Upper lobe of left lung (tissue), 6 donors: ENCODE measurements at places on chromosomes 1 and 21. TPM values are rescaled to one million over a fixed set of nuclear protein-coding genes. Genes with fewer than 3 reads are reported as not detected.

Gene MAP10
- 1.9 TPM for total RNA-seq

Gene FAM163A
- not detected for total RNA-seq

Gene TCP10L
- not detected for total RNA-seq

Gene OR2L13
- not detected for total RNA-seq

Gene APCS
- total RNA-seq, result not detected

Gene PTCH2
- 0.30 TPM for total RNA-seq

Gene LGR6
- 0.46 TPM for total RNA-seq

Gene FMO3
- total RNA-seq, result 9.1 TPM

Gene AKNAD1
- not detected for total RNA-seq

Gene TMEM269
- 2.1 TPM for total RNA-seq

GRCh38 chr1:93846206-93846991 lies 32.6 kb downstream of the DNTTIP2 start:
- DNase-seq, result peak; percentile 92

GRCh38 chr1:24379733-24380315 lies 33.8 kb downstream of the STPG1 start:
- DNase-seq, result no peak

GRCh38 chr1:181317261-181317930 lies 165.9 kb upstream of the CACNA1E start:
- no peak for DNase-seq

DNA sequence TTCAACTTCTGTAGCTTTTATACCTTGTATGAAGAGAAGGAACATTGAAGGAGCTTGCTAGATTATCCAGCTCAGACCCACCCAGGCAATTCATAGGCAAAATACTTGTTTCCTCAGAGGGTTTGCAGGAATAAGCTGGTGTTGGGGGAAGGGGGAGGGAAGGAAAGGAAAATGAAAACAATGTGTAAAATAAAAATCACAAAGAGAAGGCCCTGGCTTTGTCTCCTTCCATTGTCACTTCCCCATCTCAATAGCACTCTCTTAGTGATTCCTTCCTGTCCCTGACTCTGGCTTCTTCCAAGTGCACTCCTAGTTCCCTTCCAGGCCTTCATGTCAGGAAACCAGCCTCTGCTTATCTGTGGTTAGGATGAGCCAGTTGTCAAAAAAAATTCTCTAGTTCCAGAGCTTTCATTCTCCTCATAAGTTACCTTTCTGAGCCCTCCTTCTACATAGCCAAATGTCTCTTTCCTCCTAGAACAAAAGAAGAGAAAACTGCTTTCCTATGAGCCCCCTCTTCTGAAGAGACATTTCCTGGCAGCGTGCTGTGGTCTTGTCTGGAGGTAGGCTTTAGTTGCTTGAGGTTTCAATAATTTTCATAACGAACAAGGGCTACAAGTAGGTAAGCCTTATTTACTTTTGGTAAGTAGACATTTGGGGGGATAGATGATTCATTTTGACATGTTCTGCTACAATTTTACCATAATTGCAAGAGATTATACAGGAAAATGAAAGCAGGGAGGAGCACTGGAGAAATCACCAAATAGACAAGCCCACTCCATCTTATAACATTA lies 45.7 kb downstream of the FASLG start:
- DNase-seq, result no peak

GRCh38 chr1:72678683-72679082 lies 396.3 kb upstream of the NEGR1 start:
- no peak for DNase-seq

GRCh38 chr1:53683986-53684740 lies 54.8 kb downstream of the GLIS1 start:
- DNase-seq, result no peak

GRCh38 chr1:206517784-206518183 lies 10.5 kb downstream of the RASSF5 start:
- DNase-seq, result no peak

DNA sequence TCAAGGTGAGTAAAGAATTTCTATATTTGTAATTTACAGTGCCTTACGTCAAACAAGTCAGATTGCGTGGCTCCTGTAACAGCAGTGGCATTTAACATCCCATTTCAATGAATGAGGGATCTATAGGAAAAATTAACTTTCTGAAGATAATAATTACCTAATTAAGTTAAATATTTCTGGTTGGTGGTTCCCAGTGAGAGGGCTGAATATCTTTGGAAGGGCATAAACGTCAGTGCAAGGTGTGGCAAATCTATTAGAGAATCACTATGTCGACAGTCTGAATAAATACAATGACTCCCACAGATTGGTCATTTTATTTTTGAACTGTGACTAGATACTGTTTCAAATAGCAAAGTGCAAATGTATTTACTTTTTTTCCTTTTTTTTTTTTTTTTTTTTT lies 80.0 kb downstream of the S1PR1 start:
- no peak for DNase-seq

DNA sequence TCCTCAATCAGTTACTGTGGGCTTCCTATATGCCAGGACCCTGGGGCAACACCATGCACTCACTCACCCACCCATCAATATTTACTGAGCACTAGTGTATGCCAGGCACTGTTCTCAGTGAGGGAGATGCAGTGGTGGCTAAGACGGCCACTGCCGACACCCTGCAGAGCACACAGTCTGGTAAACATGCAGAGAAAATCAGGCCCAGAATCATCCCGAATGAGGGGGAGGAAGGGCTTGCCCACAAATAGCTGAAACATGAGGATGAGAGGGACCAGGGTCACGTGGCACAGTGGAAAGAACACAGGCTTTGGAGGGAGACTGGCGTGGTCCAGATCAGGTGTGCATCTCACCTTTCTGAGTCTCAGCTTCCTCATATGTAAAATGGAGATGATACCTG lies 89.2 kb upstream of the IGSF21 start:
- no peak for DNase-seq

DNA sequence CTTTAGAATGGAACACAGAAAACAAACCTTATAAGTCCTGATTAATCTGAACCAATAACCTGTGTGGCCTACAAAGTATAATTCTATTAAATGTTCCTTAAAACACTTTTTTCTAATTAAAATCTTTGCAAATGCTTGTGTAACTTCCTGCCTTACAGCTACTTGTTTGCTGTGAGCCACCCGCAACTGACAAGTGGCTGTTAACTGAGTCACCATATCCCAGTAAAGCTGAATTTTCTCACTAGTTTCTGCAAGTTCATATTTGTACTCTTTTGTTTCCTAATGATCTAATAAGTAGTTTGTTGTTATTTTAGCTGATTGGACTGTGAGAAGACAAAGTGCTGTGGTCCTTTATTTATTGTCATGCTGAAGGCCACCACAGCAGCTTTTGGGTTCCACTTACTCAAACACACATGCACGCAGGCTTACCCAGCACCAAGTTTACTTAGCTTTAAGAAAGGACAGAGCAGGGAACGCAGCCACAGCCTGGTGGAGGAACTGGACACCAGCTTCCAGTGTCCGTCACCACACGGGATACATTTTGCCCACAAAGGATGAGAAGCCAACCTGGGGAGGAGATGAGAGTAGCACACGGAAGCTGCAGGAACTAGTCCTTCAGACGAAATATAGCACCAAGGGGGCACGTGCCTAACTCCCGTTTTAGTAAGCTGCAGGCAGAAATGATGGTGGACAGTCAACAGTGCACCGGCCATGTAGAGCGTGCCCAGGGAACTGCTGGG lies 47.8 kb downstream of the LCA5L start:
- DNase-seq, result no peak

DNA sequence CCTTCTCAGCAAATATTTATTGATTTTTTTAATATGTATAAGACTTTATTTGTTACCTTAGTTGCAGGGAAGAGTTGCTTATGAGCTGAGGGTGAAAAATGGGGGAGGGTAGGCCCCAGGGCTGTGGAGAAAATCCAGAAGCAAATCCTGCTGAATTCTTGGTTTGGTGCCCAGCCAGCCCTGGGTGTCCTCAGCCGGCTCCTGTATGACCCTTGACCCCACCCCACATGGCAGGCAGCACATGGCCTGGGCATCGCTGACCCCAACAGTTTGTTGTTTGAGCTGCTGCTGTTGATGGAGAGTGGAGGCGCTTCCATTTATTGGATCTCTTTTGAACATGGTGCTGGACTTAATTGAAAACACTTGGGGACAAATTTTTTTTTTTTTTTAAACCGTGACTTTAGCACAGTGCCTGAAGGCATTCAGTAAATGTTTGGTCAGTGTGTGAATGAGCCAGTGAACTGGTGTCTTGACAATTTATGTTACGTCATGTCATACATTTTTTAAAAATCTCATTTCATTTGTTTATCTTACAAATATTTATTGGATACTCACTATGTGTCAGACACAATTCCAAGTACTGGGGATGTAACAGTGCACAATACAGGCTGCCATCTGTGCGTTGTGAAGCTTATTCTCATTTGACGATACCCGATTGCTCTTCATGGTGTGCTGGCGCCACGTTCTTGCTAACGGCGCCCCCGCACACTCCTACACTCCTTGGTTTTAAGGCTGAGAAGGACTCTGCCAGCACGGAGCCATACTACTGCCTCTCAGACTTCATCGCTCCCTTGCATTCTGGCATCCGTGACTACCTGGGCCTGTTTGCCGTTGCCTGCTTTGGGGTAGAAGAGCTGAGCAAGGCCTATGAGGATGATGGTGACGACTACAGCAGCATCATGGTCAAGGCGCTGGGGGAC lies 98.8 kb downstream of the MTR start:
- no peak for DNase-seq

GRCh38 chr1:243438815-243439214 lies 183.0 kb downstream of the SDCCAG8 start:
- DNase-seq, result no peak

- DNase-seq, result no peak
These were observed 16.1 kb downstream of the SSU72 start for GRCh38 chr1:1558591-1558990.

GRCh38 chr1:58931756-58932155 lies 147.9 kb upstream of the JUN start:
- no peak for DNase-seq

- no peak for DNase-seq
These were observed 553.0 kb downstream of the SMYD3 start for GRCh38 chr1:245953876-245954660.

- DNase-seq, result no peak
These were observed 223.5 kb downstream of the HMCN1 start for GRCh38 chr1:185957441-185958363.

DNA sequence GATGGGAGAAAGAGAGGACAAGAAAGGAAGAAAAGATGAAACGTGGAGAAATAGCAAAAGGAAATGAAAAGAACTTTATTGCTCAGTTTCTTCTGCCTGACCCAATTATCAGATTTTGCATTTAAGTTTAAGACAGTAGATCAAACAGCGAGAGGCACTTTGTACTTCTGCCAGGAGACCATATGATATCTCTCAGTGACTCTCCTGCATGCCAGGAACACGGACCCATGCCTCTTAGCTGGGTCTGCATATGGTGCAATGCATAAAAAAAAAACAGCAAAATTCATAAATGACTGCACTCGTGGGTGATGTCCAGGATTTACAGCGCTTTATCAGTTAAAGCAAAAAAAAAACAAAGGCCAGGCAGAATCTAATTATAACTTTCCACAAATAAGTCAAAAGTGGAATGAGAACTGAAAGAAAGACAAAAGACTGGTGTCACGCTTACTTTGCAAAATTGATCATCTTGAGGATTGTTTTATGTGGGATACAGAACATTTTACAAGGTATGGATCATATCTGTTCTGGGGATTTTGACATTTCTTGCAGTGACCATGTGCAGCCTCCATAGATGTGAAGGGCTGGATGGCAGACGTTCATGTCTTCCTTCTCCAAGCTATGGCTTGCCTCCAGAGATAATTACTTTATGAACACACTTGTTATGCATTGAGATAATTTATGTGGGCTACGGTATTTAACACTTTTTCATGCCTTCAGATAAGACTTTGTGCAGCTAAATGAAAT lies 79.5 kb downstream of the RUNX1 start:
- no peak for DNase-seq
